HuH-7 (cell line): ENCODE measurements at places on chromosomes 4 and X.

DNA sequence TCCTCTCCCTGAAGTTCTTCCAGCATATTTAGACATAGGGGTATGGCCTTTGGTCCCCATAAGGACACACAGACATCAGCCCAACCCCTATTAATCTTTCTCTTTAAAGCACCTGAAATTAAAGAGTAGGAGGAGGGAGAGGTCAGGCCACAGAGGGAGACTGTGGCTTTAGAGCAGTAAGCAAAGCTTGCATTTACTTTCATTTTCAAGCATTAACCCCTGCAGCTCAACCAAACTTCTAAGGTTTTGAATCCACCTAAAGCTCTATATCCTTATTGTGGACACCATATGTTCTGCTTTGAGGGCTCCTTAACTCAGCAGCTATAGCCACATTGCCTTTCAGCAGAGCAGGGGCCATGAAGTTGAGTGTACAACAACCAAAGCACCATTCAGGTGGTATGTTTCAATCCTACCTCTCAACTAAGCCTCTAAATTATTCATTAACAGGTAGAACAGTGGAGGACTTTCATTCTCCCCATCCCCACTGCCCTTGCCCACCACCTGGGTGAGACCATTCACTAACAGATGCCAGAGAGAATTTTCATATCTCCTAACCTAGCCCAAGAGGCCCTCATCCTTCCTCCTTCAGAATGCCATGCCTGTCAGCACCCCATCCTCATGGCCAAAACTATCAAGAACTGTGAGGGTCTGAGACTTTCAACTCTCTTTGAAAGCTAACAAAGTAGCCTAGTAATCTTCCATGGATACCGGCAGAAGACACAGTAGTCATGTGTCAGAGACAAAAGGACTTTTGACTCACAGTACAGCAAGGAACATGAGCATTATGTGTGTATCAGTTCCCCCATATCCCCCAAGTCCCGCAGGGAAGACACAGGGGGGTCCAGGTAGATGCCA, 20.8 kb downstream of the LIN54 start:
- no peak for DNase-seq

GRCh38 chr4:112938461-112939058, 110.9 kb upstream of the ANK2 start:
- no peak for DNase-seq

DNA sequence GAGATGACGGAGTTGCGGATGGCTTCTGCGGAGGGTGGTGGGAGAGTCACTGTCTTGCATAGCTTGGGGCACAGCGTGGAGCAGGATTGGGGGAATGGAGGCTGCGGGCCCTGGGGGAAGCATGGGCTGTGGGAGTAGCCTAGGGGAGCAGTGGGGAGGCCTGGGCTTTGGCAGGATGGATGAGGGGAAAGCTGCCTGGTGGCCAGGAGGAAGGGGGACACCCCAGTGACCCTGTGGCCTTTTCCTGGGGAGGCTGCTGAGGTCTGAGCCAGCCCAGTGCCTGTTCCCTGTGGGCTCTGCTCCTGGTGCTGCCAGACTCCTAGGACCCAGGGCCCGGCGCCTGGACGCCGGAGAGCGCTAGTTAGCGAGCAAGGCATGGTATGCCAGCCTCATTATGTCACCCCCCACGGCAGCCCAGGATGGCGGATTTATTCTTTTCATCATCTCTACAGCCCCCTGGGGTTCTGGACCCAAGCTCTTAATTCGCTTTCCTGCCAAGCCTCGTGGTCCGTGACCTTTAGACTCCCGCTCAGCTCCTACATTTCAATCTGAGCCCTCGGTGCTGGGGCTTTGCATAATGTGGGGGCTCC, 39.8 kb downstream of the SORCS2 start:
- DNase-seq, result no peak

GRCh38 chr4:73617256-73617655, 3.0 kb downstream of the RASSF6 start:
- DNase-seq, result no peak

GRCh38 chrX:80876877-80877276, 67.2 kb upstream of the BRWD3 start:
- no peak for DNase-seq

GRCh38 chrX:24760363-24761000, 66.8 kb downstream of the POLA1 start:
- no peak for DNase-seq

- no peak for DNase-seq
These were observed 16.0 kb upstream of the TLR8 start for GRCh38 chrX:12890467-12890866.

GRCh38 chr4:74109870-74110605, 11.0 kb upstream of the CXCL2 start:
- no peak for DNase-seq

DNA sequence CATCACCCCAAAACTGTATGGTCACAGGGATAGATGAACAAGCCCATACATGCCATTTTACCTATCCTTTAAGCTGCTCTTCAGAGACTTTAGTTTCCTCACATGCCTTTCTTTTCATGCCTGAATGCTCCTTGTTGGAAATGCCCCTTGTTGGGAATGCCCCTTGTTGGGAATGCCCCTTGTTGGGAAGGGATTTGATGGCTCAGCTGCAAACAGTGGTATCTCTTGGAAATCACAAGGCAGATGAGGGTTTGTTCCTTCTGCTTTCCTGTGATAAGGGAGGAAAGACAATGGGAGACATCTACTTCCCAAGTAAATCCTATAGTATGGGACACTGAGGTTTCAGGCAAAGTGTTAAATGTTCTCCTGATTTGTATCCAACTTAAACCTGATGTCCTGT, 11.5 kb downstream of the CXCL2 start:
- no peak for DNase-seq

GRCh38 chrX:41435708-41436107, 11.4 kb upstream of the NYX start:
- DNase-seq, result no peak

- DNase-seq, result no peak
These were observed 75.8 kb downstream of the MAGEB10 start for GRCh38 chrX:27883468-27884092.

DNA sequence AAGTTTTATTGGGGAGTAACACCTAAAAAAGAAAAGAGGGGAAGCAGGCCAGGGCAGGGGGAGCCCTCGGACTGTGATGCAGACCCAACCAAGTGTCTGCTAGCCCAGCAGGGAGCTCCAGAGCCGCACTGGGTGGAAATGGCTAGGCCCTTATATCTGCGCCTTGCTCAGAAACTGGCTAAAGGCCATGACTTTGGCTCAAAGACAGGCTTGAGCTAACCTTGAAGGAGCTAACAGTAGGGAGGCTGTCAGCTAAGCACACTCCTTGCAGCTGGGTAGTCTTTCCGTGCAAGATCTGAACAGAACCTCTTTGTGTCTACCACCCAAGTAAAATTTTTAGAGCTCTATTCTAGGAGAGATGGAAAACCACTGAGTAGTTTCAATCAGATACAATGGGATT, 43.0 kb downstream of the SEPSECS start:
- no peak for DNase-seq

DNA sequence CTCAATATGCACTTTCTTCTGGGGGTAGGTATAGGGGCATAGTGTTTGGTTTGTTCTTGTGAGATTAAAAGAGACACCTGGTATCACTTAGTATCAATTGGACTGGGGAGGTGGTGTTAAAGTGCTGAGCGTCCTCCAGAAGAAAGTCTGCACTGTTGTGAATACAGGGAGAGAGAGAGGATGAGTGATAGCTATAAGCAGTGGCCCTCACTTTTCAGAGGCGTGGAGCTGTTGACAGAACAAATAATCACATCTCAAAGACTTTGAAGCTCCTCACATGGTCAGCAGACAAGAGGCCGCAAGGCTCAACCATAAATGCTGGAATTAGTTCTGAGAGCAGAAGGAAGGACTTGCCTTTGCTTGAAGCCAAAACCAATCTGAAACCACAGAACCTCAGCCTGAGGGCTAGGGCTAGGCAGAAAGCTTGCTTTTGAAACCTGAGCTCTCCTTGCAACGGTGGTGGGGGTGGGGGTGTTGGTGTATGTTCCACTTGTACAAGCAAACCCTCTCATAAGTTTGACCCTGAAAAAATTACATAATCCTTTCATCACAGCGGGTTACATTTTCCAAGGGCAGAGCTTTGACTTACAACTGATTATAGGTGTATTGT, 123.2 kb upstream of the SCML1 start:
- no peak for DNase-seq

DNA sequence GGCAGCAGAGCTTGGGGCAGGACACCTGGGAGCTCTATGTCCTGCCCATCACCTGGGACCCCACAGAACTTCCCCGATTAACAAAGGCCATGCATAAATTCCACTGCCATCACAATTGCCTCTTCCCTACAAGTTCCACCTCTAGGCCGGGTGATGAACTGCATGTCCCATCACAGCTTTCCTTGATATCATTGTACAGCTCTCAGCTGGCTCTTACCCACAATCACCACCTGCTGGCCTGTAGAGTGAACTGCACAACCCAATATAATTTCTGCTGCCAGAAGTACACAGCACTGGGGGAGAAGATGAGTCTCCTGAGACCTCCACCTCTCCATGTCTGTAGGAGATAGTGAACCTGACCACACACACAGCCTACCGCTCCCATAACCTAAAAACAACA, 285.0 kb upstream of the AADAT start:
- peak; percentile 26 for DNase-seq

GRCh38 chr4:160364217-160364616, 1261.3 kb downstream of the RAPGEF2 start:
- DNase-seq, result no peak

- no peak for DNase-seq
These were observed 1138.8 kb downstream of the ARAP2 start for GRCh38 chr4:35105486-35105885.

DNA sequence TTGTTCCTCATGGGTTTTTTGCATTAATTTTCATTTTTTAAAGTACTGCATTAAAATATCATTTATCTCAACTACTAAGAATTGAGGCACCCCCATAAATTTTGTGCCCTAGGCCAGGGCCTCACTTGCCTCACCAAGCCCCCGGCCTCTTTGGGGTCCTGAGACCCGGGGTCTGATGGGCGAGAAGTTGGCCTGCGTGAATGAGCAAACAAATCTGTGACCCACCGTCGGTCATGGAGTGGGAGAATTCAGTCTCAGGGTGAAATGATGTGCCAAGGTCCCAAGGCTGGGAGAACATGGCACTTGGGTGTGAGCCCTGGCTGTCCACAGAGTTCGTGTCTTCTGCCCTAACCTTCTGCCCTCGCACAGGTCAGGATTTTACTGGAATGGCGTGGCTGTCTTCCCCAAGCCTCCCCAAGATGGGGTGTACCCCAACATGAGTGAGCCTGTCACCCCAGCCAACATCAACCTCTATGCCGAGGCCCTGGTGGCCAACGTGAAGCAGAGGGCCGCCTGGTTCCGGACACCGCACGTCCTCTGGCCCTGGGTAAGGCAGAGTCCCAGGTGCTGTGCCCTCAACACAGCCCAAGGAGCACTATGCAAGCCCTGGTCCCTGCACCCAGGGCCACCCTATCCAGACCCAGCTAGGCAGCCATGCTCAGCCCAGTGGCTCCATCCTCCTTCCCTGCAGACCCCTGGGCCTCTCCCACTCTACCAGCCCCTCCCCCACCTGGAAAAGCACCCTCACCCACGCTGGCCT, 18.0 kb downstream of the MAN2B2 start:
- DNase-seq, result no peak

DNA sequence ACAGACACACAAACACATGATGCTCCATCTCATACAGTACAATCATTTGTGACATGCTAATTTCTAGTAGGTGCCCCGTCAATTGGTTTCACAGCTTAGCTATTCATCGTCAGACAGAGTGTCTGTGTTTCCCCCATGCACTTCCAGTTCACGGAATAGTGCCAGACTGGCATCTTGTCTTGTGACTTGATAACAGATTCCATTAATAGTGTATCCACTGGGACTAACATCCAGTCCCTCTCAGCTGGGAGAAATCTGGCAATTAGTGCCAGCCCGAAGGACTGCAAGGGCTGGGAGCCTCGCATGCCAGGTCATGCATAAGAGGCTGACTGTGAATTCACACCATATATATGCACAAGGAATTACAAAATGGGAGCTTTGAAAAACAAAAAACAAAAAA, 20.2 kb upstream of the GATB start:
- no peak for DNase-seq

DNA sequence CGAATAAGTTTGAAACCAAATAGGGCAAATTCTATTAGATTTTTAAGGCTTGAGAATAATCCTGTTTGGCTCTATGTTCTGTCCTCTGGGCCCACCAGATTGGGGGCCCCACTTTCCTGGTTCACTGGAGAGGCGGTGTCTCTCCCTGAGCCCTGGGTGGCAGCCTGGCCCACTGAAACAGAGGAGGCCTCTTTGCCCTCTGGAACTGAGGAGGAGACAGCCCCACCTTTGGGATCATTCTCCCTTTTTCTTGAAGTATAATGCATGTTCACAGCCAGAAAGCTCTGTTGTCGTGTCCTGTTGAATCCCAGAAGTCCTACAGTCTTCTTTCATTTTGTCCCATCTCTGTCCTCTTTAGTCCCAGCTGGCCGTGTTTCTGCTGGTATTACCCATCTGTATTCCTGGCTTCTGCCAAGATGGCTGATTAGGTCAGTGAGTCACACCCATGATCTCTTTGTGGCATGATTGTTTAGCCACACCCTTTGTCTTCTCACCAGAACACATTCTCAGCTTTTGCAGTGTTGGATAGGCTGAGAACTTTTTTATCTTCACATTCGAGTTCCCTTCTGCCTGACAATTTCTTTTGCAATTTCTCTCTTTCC, 8.1 kb upstream of the TBC1D25 start:
- no peak for DNase-seq

GRCh38 chr4:80475798-80476197, 140.3 kb downstream of the CFAP299 start:
- DNase-seq, result no peak

- no peak for DNase-seq
These were observed 175.3 kb downstream of the QDPR start for GRCh38 chr4:17336524-17336961.

- no peak for DNase-seq
These were observed 101.8 kb downstream of the NEK1 start for GRCh38 chr4:169510617-169511016.

DNA sequence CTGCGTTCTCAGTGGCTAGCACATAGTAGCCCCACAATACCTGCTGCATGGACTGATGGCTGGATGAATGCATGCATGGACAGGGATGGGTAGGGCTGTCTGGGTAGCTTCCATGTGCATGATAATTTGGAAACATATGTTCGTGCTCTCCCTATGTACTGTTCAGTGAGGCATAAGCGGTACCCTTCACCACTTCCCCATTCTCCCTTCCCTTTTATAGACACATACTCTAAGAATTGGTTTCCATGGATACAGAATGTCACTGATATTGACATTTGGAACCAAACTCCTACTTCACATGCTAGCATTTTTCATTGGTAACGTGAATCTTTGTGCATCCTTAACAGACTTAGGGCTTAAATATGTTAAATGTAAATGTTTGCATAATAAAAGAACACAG, 20.4 kb downstream of the USP46 start:
- DNase-seq, result no peak

DNA sequence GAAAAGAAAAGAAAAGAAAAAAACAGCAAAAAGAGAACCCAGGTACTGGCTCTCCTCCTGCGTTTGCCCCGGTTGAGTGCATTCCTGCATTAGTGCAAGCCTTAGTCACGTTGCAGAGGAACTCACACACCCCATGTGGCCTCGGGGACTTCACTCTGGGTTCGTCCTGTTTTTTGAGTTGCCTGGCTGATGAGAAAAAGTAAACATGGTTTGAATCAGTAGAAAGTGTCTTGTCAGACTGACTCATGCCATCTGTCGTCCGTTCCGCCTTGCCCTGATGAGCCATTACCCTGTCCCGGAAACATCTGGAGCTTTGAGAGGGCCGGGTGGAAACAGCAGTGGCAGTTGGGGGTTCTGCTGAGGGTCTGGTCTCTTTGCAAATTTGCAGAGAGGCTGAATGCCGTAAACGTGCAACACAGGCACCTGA, 16.3 kb downstream of the CD99 start:
- DNase-seq, result no peak

GRCh38 chr4:54274795-54275665, 45.9 kb downstream of the PDGFRA start:
- no peak for DNase-seq
